ENCODE measurements at places on chromosomes 2 and 18. TPM values are rescaled to one million over a fixed set of nuclear protein-coding genes. Genes with fewer than 3 reads are reported as not detected.
A peak's percentile ranks its signal among the peaks of the same experiment; 100 is the strongest.

DNA sequence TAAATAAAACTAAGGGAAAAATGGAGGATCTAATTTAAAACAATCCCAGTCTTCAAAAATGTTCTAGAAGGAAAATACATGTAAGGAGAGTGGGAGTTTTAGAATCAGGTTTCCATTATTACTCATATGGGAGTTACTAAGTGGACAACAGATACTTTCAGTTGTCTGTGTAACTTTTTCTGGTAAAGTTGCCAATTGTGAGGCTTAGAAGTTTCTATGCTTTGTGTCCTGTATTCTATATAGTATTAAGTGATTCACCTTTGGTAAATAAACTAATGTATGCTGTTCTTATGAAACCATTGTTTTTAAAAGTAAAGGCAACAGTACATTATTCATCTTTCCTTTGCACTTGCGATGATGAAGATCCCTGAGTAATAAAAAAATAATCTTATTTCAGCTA lies 274.9 kb downstream of the NR4A2 start:
- DNase-seq, result no peak

DNA sequence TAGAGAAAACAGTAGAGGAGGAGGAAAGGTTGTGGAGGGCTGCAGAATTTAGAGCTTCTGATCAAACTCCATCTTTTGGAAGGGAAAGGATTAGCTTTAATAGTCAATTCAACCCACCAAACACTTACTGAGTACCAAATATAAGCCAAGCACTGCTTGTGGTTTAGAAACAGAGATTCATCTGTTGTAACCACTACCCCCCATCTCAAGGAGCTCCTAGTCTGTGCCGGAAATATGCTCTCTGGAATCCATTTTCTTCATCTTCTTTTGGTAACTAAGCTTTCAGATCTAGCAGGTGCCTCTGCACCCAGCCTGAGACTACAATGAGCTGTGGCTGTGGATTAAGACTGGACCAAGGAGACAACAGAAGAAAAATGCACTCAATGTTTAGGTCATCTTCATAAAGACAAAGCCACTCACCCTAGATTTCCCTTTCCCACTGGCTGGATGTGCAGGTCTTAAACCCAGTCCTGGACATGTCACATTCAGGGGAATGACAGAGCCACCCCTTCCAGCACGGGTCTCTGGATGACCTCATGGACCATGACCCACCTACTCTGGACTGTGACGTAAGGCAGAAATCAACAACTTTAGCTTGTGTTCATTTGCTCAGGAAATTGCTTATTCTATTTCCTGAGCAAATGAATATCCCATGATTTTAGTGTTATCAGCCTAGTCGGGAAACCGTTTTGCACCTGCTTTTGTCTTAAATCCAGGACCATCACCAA lies 52.9 kb downstream of the EPB41L3 start:
- no peak for DNase-seq

GRCh38 chr2:152867397-152867796 lies 149.0 kb downstream of the ARL6IP6 start:
- DNase-seq, result no peak

DNA sequence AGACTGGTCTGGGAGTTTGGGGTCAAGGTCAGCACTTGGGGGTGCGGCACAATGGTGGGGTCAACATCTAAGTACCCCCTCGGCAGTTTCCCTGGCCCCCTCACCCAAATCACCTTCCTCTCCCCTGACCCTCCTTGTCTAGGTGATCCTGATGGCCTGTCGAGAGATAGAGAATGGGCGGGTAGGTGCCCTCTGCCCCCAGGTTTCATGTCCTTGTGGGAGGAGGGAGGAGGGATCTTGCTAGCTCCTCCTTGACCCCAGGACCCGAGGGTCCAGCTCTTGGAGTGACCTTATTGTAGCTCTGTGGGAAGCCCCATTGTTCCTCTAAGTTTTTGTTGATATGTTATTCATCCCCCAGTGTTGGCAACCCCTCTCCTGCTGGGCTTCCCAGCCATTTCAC lies 3.6 kb downstream of the PTPN18 start:
- DNase-seq, result no peak

DNA sequence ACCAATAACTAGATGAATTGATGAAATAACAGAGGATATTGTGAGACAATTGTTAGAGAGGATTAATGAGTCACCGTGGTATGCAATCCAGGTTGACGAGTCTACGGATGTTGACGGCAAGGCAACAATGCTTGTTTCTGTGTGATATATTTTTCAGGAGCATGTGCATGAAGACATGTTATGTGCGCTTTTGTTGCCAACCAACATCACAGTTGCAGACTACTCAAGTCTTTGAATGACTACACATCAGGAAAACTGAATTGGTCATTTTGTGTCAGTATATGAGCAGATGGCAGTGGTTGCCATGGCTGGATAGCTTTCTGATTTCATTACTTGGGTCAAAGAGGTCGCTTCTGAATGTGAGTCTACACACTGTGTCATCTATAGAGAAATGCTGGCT lies 96.8 kb upstream of the CRACDL start:
- no peak for DNase-seq

GRCh38 chr18:37537868-37538525 lies 27.6 kb downstream of the CELF4 start:
- peak; percentile 92 for DNase-seq

DNA sequence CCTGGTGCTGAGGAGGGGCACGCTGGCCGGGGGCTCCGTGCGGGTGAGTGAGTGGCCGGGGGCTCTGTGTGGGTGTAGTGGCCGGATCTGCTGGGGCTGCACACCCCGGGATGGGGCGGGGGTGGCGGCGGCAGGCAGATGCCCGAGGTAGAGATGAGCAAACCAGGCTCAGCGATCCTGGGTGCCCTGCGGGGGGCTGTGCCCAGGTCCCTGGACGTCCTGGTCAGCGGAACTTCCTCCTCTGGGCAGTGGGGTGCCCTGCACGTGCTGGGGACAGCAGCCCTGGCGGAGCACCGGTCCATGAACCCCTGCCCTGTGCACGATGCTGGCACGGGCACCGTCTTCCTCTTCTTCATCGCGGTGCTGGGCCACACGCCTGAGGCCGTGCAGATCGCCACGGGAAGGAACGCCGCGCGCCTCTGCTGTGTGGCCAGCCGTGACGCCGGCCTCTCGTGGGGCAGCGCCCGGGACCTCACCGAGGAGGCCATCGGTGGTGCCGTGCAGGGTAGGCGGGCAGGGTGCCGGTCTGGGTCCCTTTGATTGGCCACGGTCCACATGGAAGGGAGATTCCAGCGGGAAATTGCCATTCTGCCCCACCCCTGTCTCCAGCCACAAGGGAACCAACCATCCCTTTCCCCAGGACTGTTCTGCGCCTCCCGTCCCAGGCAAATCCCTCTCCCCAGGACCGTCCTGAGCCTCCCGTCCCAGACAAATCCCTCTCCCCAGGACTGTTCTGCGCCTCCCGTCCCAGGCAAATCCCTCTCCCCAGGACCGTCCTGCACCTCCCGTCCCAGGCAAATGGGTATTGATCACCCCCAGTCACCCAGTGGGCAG lies 5.9 kb downstream of the NEU4 start:
- peak; percentile 33 for DNase-seq

DNA sequence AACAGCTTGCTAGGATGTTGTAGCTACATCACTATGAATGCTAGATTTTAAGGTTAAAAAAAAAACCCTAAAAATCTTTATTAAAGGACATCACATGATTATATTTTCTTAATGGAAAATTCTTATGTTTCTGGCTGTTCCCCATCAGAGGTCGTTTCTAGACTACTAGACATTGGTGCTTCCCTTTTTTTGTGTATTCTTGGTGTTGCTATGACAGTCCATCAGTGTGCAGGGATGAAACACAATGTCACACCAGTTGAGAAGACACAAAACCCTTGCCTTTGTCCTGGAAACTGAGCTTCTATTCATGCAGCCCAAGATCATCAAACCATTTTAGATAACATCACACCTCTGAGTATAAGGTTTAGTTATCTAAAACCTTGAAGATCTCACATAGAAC lies 19.9 kb upstream of the TMEM131 start:
- DNase-seq, result no peak

- DNase-seq, result no peak
Measured at GRCh38 chr2:175575346-175576258, 394.1 kb upstream of the ATP5MC3 start.

- no peak for DNase-seq
Measured at GRCh38 chr18:39741755-39742466, 2176.3 kb upstream of the CELF4 start.

DNA sequence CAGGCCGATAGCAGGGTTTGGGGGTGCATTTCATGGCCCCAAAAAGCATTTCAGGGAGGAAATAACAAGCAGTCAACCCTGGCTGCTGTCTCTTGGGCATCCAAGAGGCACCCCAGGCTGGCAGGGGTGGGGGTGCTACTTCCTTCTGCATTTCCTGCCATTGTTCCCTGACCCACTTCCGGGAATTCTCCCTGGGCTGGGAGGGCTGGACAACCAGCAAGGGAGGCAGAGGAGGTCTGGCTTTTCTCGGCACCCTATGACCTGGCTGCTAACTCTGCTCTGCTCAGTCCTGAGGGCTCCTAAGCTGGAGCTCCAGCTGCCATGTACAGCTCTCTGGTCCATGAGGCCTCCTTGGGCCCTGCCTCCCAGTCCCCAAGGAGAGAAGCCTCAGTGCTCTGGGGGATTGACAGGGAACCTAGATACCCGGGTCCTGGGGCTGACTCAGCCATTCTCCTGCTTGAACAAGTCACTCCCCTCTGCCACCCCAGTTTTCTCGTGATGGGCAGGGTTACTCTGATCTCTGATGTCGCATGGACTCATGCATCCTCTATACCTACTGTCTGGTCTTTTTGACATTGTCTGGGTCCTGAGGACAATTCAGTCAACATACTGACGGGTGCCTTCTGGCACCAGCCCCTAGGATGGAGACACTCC lies 47.2 kb downstream of the DYSF start:
- no peak for DNase-seq

GRCh38 chr18:49967636-49968313 lies 154.4 kb upstream of the ACAA2 start:
- DNase-seq, result no peak

DNA sequence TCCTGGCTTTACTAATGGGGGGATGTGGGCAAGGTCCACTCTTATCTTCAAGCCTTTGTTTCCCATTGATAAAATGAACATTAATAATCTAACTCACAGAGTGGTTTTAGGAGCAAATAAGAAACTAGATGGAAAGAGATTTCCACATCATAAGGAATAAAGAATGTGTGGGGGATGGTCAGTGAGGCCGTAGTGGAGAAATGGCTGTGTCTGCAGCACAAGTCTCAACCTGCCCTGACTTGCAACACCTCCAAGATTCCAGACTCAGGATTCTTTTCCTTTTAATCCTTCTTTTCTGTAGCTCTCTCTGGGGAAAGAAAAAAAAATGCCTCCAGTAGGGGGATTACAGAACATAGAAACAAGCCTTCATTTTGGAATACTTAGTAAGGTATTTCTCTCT lies 124.2 kb upstream of the MEX3C start:
- DNase-seq, result no peak

DNA sequence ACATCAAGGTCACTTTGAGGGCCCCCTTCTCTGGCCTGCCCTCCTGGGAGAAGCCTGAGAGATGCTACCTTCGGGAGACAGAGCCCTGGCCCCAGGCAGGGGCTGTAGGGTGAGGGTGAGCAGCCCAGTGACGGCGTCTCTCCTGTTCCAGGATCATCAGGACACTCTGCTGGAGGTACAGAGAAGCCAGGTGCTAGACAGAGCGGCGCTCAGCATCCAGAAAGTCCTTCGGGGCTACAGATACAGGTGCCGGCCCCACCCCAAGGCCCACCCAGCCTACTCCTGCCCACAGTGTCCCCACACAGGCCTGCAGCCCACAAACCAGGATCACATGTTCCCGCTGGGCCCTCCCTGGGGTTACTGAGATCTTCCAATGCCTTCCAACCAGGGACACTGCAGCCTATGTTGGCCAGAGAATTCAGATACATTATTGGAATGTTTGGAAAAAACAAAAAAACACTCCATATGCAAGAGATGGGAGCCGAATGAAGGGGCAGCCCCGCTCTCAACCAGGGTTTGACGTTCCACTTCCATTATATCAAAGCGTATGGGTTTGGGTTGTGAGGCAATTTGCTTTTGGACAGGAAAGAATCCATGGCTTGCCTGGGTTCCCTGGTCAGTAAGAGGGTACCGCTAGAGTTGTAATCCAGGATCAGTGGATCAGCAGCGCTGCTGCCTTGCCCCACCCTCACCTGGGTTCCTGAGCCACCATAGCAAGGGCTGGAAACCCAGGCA lies 49.5 kb upstream of the GPR17 start:
- DNase-seq, result no peak

- DNase-seq, result no peak
Measured at GRCh38 chr2:78699696-78700095, 325.8 kb upstream of the REG3G start.

DNA sequence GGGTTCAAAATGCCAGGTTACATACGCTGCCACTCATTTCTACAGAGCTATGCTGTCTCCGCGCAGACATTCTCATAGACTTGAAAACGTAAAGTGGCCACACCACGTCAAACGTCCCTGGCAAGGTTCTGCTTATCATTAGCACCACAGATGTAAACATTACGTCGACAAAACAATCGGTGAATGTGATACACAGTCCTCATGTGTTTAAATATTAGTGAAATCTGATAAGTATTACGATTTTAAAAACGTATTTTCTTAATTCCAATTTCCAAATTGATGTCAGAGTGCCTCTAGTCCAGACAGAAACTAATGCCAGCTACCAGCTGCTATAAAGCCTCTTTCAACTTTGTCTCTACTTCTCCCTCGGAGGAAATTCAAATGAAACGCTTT lies 1.2 kb downstream of the STK17B start:
- DNase-seq, result no peak

GRCh38 chr2:125167820-125168219 lies 1142.7 kb downstream of the CNTNAP5 start:
- DNase-seq, result no peak

DNA sequence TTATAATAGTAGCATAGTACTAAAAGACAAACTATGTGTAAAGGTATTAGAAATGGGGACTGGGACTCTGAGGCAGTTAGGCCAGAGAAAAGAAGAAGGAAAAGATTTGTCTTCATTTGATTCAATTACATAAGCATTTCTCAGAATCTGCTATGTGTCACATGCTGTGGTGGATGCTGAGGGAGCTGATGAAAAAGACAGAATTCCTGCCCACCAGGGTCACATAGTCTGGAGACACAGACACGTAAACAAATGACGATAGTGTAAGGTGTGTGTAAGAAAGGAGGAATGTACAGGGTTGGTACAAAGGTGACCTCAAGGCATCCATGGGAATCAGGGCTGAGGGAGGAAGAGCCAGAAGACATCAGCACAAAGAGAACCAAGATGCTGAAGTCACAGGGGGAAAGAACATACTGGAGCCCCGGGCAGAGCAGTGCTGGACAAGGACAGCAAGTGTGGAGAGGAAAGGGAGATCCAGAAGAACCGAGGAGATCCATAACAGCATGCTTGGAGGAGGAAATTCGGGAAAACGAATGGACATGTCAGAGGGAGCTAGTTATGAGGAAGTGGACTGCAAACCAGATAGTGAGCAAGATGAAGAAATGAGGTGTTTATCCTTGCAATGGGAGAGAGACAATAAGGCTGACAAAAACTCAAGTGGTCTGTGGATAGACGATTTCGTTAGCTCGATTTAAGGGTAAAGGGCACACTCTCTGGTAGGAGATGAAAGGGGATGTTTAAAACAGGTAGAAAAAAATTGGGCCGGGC lies 1.2 kb upstream of the MAPRE3 start:
- no peak for DNase-seq

- DNase-seq, result peak; percentile 14
Measured at GRCh38 chr2:120832296-120833070, 96.8 kb downstream of the GLI2 start.

Gene OBSL1
- 76.7 TPM for total RNA-seq

Gene STARD6
- total RNA-seq, result not detected

Gene INPP1
- 31.8 TPM for total RNA-seq

Gene IRS1
- 16.6 TPM for total RNA-seq

Gene CTAGE1
- total RNA-seq, result not detected

Gene BAZ2B
- 139 TPM for total RNA-seq

Gene PRSS56
- not detected for total RNA-seq

Gene TUBA4B
- total RNA-seq, result not detected

Gene NIFK
- total RNA-seq, result 33.8 TPM

Gene UGT1A3
- total RNA-seq, result not detected

Gene PLGLB2
- 0.62 TPM for total RNA-seq
